ENCODE measurements at places on chromosomes 1 and 21.
A peak's percentile ranks its signal among the peaks of the same experiment; 100 is the strongest.

DNA sequence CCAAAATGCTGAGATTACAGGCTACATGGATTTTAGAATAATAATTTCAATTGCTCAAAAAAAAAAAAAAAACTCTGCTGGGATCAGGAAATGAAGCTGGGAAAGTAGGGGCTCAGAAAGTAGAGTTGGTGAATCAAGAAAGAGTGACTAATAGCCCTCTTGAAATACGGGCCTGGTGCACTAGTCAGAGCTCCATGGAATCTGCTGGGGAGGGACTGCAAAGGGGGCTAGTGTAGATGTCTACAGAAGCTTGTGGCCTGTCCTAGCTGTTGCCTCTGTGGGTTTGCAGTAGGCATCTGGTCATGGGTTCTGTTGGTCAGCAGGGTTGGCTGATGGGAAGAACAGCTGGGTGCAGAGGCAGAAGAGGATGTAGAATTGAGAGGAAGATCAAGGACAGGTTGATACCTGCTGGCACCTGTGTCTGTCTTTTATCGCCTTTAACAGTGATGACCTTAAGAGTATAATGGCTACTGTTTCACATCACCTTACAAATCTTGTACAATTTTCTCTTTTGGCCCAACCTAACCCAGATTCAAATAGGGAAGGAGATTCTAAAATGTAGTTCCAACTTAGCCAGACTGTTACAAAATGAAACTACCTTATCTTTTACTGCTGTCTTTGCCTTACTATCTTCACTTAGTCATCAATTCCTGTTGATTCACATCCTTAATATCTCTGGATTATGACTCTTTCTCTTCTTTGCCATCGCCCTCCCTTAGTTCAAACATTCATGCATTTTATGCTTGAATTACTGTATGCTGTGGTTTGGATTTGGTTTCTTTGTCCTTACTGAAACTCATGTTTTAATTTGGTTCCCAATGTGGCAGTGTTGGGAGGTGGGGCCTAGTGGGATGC lies 126.2 kb downstream of the GIPC2 start:
- peak; percentile 76 for DNase-seq

DNA sequence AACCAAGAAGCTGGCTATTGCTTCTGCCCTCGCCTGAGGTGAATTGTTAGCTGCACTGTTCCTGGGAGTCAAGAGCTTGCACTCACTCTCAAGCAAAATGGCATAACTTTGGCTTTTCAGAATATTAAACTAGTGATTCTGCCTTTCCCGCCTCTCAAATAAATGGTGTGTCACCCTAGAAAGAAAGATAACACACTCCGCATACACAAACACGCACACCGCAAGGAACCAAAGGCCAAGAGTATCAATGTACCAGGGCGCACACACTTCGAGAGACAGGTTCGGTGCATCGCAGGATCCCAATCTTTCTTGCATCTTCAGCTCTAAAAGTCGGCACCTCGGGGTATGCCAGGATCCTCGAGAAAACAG lies 470 bp upstream of the RTCA start:
- peak; percentile 65 for DNase-seq

DNA sequence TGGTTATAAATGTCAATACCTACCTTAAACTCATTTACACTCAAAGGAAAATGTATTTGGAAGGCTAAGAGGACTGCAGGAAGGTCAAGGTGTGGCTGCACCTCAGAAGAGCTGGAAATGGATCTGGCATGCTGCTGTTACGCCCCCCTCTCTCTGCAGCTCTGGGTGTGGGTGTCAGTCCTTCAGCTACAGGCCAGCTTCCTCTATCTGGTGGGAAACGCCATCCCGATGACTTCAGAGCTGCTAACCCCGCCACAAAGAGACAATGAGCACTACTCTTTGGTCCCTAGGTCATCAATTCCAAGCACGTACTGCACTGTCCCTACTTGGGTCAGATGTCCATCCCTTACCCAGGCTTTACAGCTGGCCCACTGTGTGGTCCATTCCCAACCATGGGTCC lies 74.2 kb downstream of the TEX35 start:
- no peak for DNase-seq

- no peak for DNase-seq
Observed at GRCh38 chr1:174428033-174428432, 19.7 kb upstream of the GPR52 start.

DNA sequence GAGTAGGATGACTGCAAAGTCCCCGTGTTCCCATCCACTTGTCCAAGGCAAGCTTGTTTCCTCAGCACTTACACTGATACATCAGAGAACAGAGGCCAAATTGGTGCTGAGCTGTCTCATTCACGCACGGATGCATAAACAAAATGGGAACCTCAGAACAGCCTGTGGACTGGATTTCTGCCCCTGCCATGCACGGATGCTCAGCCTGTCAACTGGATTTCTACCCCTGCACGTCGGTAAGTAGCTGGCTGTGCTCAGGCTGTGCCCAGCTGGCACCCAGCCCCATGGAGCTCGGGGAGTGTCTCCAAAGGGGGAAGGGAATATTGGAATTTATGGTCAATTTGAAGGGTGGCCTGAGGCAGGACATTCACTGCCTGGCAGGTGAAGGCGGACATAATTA lies 40.8 kb upstream of the TMPRSS2 start:
- DNase-seq = no peak

- DNase-seq = no peak
Observed at GRCh38 chr1:50955116-50955515, 5.0 kb downstream of the FAF1 start.

- no peak for DNase-seq
Observed at GRCh38 chr1:173405281-173405680, 71.9 kb upstream of the PRDX6 start.

DNA sequence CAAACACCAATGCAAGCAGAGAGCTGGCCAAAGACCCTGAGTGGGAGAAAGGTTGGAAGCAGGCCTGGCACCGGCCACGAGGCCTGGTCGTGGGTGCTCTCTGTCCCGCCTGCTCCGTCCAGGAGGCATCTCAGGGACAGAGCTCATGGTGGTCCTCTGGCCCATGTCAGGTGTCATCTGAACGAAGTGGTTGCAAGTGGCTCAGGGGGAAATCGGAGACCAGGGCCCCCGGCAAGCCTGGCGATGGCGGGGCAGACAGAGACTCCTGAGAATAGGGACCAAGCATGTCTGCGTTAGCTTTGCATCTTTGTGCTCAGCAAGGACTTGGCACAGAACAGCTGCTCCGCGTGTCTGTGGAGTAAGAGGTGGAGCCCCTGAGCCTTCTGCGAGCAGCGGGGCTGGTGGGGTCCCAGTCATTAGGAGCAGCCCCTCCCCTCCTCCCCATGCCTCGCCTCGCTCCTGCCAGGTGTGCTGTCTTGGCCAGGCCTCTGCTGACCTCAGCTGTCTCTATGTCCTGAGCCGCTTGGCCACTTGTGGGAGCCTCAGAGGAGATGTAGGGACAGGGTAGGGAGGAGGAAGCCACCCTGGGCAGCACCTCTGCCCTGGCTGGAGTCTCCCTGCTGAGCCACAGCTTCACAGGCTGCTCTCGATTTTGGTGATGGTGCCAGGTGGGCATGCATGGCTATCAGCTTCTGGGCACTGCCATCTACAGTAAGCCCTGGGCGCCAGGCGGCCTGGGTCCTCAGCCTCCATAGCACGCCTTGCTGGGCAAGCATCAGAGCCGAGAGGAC lies 362.9 kb upstream of the VAMP3 start:
- no peak for DNase-seq

- no peak for DNase-seq
Observed at GRCh38 chr1:241442686-241443085, 76.9 kb downstream of the FH start.

- DNase-seq = no peak
Observed at GRCh38 chr1:93016171-93016570, 54.9 kb upstream of the DIPK1A start.

- DNase-seq = peak; percentile 12
Observed at GRCh38 chr1:223620297-223620897, 45.1 kb downstream of the CAPN8 start.

DNA sequence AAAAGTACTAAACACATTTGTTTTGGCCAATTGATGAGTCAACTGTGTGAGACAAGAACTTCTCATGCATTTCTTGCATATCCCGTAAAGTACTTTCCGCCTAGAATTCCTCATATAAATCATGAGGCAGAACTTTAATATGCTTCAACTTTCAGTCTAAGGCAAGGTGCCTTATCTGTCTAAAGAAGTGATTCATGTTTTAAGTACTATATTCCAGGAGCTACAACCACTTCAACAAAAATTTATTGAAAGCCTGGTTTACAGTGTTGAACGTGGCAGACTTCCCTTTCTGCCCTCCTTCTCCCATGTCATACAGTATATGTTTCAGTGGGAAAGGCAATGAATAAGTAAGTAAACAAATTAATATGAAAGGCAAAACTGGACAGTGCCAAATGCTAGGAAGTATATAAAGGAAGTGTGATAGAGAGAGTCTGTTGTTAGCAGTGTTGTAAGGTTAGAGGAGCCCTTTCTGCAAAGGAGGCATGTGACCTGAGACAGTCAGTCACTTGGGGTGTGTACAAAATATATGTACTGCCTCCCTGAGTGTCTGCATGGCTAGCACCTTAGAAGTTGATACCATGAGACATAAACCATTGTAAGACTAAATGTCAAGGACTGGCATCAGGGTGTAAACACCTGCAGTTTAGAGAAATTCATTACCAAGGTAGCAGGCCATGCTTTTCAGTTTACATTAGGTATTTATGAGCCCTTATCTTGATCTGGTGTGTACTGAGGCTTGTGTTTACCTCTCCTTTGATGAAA lies 362.2 kb downstream of the SRGAP2C start:
- peak; percentile 27 for DNase-seq

GRCh38 chr1:118077331-118078045 lies 107.5 kb downstream of the SPAG17 start:
- DNase-seq = peak; percentile 62

DNA sequence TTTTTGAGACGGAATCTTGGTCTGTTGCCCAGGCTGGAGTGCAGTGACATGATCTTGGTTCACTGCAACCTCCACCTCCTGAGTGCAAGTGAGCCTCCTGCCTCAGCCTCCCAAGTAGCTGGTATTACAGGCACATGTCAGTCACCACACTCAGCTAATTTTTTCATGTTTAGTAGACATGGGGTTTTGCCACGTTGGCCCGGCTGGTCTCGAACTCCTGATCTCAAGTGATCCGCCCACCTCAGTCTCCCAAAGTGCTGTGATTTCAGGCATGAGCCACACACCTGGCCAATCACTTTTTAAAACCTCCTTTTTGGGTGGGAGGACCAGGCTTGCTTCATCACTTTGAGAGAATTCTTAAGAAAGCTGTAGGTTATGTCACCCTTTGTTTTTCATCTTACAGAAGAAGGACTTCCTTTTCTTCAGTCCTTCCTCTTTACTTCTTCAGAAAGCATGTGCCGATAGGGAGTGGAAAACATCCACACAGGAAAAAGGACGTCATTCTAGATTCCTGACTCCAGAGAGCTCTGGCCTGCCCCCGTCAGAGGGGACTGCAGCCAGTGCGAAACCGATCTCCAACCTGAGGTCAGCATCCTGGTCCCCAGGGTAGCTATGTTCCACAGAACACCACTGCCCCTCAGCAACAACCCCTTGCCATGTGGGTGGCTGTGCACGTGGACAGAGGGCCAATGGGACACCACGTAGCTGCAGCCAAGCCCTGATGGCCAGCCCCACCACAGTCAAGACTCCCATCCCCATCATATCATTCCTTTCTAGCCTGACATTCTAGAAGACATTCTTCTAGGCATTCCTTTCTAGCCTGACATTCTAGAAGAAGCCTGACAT lies 21.9 kb downstream of the NCF2 start:
- DNase-seq = no peak

- no peak for DNase-seq
Observed at GRCh38 chr1:43634721-43635120, 15.2 kb upstream of the KDM4A start.

DNA sequence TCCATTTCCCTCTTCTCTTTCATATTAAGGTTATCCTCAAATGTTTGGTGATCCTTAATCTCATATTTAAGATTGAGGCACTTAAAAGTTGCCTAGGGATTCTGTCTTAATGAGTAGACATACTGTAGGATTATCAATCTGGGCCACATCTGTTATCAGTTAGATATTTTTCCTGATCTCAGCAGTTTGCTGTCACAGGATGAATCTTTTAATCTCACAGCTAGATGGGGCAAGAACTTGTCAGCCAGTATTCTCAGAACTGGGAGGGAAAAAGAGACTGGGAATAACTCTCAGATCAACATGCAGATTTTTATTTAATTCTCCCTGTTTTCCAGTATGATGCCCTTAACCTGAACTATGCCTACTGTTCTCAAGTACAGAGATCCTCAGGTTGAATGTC lies 14.0 kb downstream of the ZNF644 start:
- DNase-seq = no peak

GRCh38 chr21:42261829-42262200 lies 42.9 kb downstream of the ABCG1 start:
- DNase-seq = no peak

GRCh38 chr1:59601811-59602210 lies 212.9 kb upstream of the HOOK1 start:
- DNase-seq = no peak

DNA sequence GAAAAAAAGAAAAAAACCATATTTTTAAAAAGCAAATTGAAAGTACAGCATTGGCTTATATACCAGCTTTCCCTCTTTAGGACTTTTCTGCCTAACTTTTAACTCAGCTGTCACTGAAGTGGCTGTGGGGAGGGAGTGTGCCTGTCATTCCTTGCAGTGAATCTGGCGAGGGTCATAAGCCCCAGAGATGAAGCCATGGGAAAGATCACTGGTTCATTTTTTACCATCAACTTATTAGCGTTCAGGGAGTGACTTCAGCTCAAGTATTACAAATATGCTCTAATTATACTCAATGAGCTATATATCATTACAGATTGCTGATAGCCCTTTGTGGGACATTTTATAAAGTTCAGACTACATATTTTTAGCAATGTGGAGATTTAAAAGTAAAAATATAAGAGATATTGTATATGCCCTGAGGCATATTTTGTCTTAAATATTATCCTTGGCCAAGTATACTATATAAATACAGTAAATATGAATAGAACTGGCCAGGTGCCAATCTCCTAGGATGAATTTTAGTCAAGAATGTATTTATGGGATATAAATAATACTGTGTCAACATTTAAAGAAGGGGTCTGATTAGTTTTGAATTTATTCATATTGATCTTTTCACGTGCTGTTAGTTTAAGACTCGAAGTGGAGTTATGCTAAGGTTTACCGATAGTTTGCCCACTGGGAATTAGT lies 4.4 kb downstream of the TGFB2 start:
- DNase-seq = no peak

- DNase-seq = peak; percentile 44
Observed at GRCh38 chr1:227396539-227397353, 78.5 kb upstream of the CDC42BPA start.

GRCh38 chr1:10612436-10613160 lies 137.8 kb downstream of the PEX14 start:
- no peak for DNase-seq

DNA sequence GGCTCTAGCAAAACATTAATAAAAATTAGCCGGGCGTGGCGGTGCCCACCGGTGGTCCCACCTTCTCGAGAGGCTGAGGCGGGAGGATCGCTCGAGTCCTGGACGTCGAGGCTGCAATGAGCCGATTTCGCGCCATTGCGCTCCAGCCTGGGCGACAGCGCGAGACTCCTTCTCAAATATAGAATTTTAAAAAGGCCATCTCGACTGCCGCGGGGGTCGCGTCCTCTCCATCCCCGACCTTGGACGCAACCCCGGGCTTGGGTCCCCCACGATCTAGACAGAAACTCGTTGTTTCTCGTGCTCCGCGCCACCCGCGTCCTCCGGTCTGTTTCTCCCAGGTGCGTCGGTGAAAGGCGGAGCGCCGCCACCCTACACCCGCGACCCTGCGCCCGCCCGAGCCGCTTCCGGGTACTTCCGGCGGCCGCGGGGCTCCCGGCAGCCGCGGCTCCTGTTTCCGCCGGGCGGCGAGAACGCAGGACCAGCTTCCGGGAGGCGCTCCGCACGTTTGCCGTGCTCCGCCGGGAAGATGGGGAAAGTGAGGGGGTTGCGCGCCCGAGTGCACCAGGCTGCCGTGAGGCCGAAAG lies at the start of gene SLX9:
SLX9 (plus strand) TSS at position 498 of the 584 bp plus-strand sequence; CDS start at position 527, 29 bp downstream.
- peak; percentile 90 for DNase-seq
